ENCODE measurements at places on chromosomes 2 and 18.

DNA sequence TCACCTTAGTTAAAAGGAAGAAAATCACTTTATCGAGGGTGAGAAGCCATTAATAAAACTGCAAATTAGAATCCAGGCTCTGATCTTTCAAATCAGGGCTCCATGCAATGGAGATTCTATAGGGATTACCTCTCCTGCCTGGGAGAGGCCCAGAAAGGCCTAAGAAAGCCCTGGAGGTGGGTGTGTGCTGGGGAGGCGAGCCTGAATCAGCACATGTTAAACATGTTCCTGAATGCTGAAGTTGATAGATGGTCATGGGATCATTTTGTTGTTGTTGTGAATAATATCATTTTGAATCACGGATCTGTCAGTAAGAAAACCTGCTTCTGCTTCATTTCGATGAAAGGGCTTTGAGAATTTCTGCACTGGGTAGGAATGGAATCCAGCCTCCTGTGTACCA is 254.3 kb downstream of the ACKR3 start:
- no peak overlapping the region for H3K27ac ChIP-seq
- H3K36me3 ChIP-seq = no peaks in the 10 kb centered on the region
- H3K4me3 ChIP-seq = no peak overlapping the region
- DNase-seq = no peak

GRCh38 chr18:62578980-62579511 is 56.2 kb downstream of the ZCCHC2 start:
- no peak overlapping the region for H3K4me3 ChIP-seq
- H3K27me3 ChIP-seq = no peaks in the 10 kb centered on the region
- H3K4me1 ChIP-seq = no peaks in the 10 kb centered on the region
- H3K27ac ChIP-seq = peak overlapping the region; percentile 57
- no peak for DNase-seq

- H3K27ac ChIP-seq = peak overlapping the region; percentile 56
- H3K27me3 ChIP-seq = no peaks in the 10 kb centered on the region
- DNase-seq = no peak
Observed at GRCh38 chr2:5123582-5124196, 568.5 kb upstream of the SOX11 start.

DNA sequence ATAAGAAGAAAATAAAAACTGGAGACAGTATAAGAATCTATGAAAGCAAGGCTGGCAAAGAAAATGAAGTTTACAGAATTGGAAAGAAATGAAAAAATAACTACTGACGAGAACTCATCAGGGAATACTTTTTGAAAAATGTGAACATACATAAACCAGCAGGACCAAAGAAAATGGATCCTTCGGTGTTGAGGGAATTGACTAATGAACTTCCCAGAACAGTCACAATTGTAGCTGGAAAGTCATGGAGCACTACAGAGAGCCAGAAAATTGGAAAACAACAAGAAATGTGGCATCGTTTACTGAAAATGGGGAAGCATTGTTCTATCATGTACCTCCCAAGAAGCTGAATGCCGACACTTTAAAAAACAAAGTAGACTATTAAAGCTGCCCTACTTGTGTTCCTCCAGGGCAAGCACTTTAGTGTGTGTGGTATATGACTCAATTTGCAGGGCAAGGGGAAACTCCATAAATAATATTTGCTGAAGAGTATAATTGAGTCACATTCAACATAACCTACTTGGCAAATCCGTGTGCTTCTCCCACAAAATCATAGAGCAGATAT is 1221.6 kb upstream of the NRXN1 start:
- DNase-seq = no peak
- no peaks in the 10 kb centered on the region for H3K4me1 ChIP-seq
- H3K27ac ChIP-seq = no peak overlapping the region
- no peaks in the 10 kb centered on the region for H3K36me3 ChIP-seq
- no peak overlapping the region for H3K4me3 ChIP-seq

- H3K4me3 ChIP-seq = no peak overlapping the region
- no peaks in the 10 kb centered on the region for H3K36me3 ChIP-seq
- no peaks in the 10 kb centered on the region for H3K4me1 ChIP-seq
Observed at GRCh38 chr2:8645176-8645831, 36.6 kb upstream of the ID2 start.

DNA sequence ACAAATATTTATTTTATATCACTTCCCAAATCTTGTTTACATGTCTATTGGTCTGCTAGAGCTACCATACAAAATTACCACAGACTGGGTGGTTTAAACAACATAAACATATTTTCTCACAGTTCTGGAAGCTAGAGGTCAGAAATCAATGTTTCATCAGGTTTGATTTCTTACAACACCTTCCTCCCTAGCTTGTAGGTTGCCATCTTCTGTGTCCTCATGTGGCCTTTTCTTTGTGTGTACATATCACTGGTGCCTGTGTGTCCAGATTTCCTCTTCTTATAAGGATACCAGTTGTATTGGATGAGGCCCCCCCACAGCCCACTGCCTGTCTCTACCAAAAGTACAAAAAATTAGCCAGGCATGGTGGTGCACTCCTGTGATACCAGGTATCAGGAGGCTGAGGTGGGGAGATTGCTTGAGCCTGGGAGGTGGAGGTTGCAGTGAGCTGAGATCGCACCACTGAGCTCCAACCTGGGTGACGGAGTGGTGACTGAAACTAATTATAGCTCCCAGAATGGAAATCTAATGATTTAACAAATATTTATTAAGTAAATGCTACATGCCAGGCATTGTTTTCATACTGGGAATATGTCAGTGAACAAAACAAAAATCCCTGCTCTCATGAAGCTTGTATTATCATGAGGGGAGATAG is 13.6 kb downstream of the EML4 start:
- H3K4me3 ChIP-seq = no peak overlapping the region
- no peak for DNase-seq
- peaks cover 17% of the 10 kb centered on the region for H3K4me1 ChIP-seq
- H3K27me3 ChIP-seq = no peaks in the 10 kb centered on the region
- H3K36me3 ChIP-seq = no peaks in the 10 kb centered on the region

- no peak overlapping the region for H3K4me3 ChIP-seq
- DNase-seq = peak; percentile 22
- no peaks in the 10 kb centered on the region for H3K27me3 ChIP-seq
- H3K36me3 ChIP-seq = no peaks in the 10 kb centered on the region
Observed at GRCh38 chr2:26164641-26165211, 8.2 kb upstream of the GAREM2 start.
